ENCODE measurements at places on chromosomes 12 and 14.

- DNase-seq, result no peak
These were observed 112.6 kb downstream of the SLC2A13 start for GRCh38 chr12:39993268-39993667.

DNA sequence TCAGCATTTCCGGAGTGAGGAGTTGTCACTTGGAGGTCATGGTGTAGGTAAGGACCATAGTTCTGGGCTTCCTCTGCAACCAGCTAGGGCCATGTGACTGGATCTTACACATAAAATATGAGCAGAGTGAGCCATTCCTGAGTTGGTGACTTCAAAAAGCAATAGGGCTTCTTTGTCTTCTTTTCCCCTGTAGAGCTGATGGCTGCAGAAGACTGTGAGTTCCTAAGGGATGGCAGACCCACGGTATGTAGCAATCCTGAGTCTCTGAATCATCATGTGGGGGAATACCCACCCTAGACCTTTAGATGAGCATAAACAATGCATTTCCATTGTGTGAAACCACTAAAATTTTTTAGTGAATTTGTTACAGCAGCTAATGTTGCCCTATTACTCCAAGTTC lies 151.1 kb upstream of the TBX3 start:
- no peak for DNase-seq

DNA sequence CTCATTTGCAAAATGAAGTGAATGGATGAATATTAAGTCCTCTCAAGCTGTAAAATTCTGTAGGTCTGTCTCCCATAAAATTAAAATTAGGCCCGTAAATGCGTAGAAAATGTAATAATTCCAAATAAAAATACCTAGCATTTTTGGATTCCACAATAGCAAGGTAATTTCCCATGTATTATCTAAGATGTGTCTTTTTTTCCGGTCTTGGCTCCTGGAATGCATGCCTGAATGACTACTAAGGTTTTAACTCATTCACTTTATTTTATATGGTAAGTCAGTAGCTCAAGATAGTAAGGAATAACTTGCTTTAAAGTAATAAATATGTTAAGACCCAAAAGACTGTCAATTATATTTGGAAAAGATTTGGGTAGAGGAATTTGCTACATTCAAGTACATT lies 11.1 kb downstream of the TXNRD1 start:
- no peak for DNase-seq

GRCh38 chr12:92356425-92356824 lies 210.8 kb upstream of the BTG1 start:
- no peak for DNase-seq

- DNase-seq, result no peak
These were observed 167.9 kb upstream of the NTF3 start for GRCh38 chr12:5264006-5264405.

DNA sequence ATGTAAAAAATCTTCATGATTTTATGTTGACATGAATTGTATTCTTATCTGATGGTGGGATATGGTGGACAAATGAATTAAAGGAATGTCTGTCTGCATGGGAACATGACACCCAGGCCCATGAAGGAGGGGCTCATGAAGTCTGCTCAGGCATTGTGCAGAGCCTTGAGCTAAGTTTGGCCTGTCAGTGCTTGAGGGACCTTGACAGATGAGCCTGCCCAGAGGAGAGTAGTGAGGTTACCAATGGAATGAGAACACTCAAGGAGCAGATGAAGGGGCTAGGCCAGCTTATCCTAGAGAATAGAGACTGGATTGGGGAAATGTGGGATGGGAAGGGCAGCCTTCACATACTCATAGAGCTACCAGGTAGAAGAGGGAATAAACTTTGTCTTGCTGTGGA lies 68.8 kb downstream of the TMX1 start:
- no peak for DNase-seq

DNA sequence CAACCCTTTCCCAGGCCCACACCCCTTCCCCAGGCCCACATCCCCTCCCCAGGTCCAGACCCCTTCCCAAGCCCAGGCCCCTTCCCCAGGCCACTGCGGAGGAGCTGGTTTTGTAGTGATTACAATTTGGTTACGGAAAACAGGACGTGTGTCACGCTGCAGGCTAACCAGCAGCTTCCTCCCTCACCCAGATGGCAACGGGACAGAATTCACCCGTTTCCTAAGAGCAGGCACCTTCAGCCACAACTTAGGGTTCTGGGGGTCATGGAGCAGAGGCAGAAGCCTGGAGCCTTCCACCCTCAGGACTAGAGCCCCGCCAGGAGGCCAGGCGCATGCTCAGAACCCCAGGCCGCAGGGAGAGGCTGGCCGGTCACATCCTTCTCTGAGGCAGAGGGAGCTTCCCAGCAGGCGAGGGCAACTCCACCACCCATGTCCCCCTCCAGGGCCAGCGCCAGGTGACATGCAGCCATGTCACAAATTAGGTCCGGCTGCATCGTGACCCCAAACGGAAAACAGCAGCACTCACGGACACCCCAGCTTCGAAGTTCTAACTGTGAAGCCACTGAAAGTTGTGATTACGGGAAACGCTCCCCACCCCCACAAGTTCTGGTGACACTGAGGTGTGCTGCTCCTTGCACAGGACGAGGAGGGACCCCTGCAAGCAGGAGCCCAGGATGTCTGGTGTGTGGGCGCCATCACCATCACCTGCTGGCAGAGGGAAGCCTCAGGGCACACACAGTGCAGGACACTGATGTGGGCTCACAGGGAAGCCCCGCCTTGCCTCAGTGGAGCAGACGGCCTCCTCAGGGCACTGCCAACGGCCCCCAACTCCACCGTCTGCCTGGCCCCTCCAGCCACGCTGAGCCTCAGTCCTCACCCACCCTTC lies 7.7 kb downstream of the BRF1 start:
- no peak for DNase-seq

- DNase-seq, result no peak
These were observed 335.6 kb downstream of the TMEM121 start for GRCh38 chr14:105861985-105862465.

DNA sequence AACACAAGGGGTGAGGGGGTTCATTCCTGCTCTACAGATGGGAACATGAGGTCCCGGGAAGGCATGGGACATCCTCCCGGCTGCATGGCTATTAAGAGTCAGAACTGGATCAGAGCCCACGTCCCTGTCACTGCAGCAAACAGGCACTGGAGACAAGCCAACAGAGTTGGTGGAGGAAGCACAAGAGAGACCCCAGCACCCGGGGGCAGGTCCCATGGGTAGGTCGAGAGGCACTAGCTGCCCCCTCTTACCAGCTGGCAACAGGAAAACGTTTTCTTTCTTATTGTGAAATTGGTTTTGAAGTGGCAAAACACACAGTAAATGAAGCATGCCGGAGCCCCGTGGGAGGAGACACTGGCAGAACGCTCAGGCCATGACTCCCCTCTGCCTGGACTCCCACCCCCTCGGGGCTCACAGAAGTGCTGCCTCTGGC lies 43.6 kb downstream of the SYNE3 start:
- no peak for DNase-seq

DNA sequence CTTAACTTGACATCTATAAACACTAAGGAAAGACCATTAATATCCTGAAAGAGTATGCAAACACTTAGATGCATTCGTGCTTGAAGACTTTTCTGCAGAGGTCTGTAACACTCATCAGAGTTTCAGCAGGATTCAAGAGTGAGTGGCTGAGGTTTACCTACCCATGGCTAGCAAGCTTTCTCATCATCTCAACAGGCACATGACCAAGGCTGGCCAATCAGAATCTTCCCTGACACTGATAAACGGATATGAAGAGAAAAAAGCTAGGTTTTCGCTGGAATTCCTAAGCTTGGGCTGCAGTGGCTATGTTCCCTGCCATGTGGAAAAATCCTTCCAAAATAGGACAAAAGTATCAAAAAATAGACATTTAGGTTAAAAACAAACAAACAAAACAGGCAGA lies 162.1 kb upstream of the USP15 start:
- peak; percentile 8 for DNase-seq

GRCh38 chr12:52022841-52023181 lies 16.1 kb downstream of the TAMALIN start:
- DNase-seq, result no peak

GRCh38 chr12:117889098-117889497 lies 79.7 kb downstream of the KSR2 start:
- no peak for DNase-seq

Measured in renal cortex interstitium (tissue), 15 donors.